ENCODE measurements at places on chromosomes 7 and 10. TPM values are rescaled to one million over a fixed set of nuclear protein-coding genes. Genes with fewer than 3 reads are reported as not detected.

The ITPRID1 gene
- total RNA-seq: not detected

The MOGAT3 gene
- not detected for total RNA-seq

The ZSCAN25 gene
- total RNA-seq: 43.1 TPM

The CLCN1 gene
- total RNA-seq: not detected

The PPP3CB gene
- total RNA-seq: 48.1 TPM

The TBX20 gene
- not detected for total RNA-seq

The C10orf67 gene
- not detected for total RNA-seq

The BLNK gene
- not detected for total RNA-seq

The TMEM270 gene
- not detected for total RNA-seq

The EMX2 gene
- not detected for total RNA-seq

The ASAH2B gene
- total RNA-seq: 2.8 TPM

The INHBA gene
- 0.14 TPM for total RNA-seq

The CROT gene
- total RNA-seq: 17.8 TPM

The OPALIN gene
- not detected for total RNA-seq

The KLF14 gene
- total RNA-seq: not detected

The GPNMB gene
- total RNA-seq: 32.5 TPM

The ZNF487 gene
- total RNA-seq: 5.6 TPM

DNA sequence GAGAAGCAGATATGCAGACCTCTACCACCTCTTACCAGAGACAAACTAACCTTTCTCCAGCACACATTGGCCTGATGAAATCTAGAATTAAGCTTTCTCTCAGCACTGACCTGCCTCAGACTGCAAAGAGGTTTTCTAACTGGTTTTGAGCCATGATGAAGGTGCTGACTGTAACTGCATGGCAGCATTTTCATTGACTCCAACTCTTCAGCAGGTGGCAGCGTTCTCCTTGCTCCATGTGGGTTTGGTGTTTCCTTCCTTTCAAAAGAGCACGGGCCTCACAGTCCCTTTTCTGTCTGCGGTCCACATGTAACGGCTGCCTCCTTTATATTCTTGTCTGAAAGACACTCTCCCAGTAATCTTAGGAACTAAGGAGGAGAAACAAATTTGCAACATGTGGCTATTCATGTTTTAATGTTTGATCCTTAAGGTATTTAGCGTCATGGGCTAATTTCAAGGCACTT is 12.6 kb downstream of the KLLN start:
- H3K27ac ChIP-seq: no peak overlapping the region
- DNase-seq: peak; percentile 59
- no peak overlapping the region for H3K4me3 ChIP-seq
- no peaks in the 10 kb centered on the region for H3K36me3 ChIP-seq
- H3K27me3 ChIP-seq: no peaks in the 10 kb centered on the region
- H3K4me1 ChIP-seq: peaks cover 6% of the 10 kb centered on the region

DNA sequence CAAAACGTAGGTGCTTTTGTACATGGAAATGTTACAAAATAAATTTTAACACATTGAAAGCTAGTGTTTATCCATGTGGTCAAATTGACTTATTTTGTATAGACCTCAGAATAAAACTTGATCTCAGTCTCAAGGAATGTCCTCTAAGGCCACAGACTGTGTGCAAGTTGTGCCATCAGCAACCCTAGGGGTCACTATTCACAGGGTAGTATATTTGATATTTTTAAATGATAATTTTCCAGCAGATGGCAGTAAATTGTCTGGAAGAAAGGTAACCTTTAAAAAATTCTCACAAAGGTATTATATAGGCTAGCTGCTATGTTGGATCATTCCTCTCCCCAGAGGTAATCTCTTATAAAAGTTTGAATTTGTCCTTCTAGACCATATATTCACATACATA is 12.9 kb upstream of the SNX10 start:
- no peaks in the 10 kb centered on the region for H3K36me3 ChIP-seq
- H3K4me3 ChIP-seq: no peak overlapping the region
- DNase-seq: no peak
- H3K4me1 ChIP-seq: peaks cover 5% of the 10 kb centered on the region

GRCh38 chr10:100655326-100655759 is 90.0 kb upstream of the PAX2 start:
- H3K36me3 ChIP-seq: no peaks in the 10 kb centered on the region
- peaks cover 26% of the 10 kb centered on the region for H3K4me1 ChIP-seq
- H3K27ac ChIP-seq: no peak overlapping the region
- no peak for DNase-seq
- no peak overlapping the region for H3K4me3 ChIP-seq

DNA sequence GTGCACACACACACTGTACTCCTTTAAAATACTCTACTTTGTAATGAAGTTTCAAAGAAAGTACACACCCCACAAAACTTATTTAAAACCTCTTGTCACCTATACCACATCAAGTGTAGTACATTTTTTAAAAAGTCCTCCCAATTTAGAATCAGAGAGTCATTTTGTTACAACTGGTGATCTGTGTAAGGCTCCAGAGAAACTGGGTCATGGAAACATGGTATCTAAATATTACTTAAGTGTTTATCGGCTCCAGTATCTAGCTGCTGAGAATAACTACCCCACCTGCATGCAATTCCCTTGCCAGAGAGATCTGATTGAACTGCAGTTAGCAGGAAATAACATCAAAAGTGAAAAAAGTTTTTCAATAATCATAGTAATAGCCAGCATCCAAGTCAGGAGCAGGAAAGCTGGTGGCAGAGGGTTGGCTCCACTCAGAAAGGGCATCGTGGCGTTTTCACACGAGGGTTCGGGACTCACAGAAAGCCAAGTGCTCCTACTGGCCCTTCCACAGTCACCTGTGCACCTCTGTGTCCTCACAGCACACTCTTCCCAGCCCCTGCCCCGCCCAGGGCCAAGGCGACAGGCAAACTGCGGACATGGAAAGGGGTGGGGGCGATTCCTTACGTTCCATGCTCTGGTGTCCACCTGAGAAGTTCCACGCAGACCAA is 6.5 kb downstream of the RGS10 start:
- H3K27me3 ChIP-seq: no peaks in the 10 kb centered on the region
- no peaks in the 10 kb centered on the region for H3K36me3 ChIP-seq
- no peak for DNase-seq
- H3K27ac ChIP-seq: peak overlapping the region; percentile 13

- no peak for DNase-seq
- no peaks in the 10 kb centered on the region for H3K27me3 ChIP-seq
- peaks cover 7% of the 10 kb centered on the region for H3K36me3 ChIP-seq
- H3K4me3 ChIP-seq: peak overlapping the region; percentile 31
These were observed 2.7 kb downstream of the MAP3K8 start for GRCh38 chr10:30436671-30437030.

DNA sequence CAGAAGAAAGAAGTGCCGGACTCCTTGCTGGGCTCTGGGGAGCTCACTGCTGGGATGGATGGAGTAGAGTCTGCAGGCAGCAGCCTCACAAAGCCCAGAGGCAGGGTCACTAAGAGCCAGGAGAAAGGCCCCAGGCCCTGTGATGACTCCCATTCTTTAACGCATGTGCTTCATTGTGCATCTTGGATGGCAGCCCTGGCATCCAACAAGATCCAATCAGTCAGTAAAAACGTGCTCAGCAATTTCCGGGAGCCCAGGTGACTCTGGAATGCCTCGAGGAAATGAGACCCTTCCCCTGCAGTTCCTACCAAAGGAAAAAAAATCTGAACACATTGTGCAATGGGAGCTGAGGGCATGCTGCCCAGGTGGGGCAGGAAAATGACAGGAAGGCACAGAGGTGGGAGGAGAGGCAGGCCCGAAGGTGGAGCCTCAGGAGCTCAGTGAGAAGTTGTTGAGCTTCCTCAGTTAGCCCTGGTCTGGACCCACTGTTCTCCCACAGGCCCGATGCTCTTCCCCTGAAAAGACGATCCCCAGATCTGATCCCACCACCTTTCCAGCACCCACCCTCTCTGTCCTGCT is 60.7 kb upstream of the TMEM72 start:
- no peaks in the 10 kb centered on the region for H3K4me1 ChIP-seq
- H3K27ac ChIP-seq: no peak overlapping the region
- no peaks in the 10 kb centered on the region for H3K27me3 ChIP-seq
- H3K36me3 ChIP-seq: no peaks in the 10 kb centered on the region
- no peak for DNase-seq
- H3K4me3 ChIP-seq: no peak overlapping the region

- H3K27ac ChIP-seq: no peak overlapping the region
- no peaks in the 10 kb centered on the region for H3K27me3 ChIP-seq
- H3K4me1 ChIP-seq: no peaks in the 10 kb centered on the region
- H3K36me3 ChIP-seq: no peaks in the 10 kb centered on the region
- DNase-seq: no peak
These were observed 352.2 kb downstream of the TFEC start for GRCh38 chr7:115678086-115678982.

- no peaks in the 10 kb centered on the region for H3K36me3 ChIP-seq
- no peak for DNase-seq
- no peaks in the 10 kb centered on the region for H3K27me3 ChIP-seq
- no peaks in the 10 kb centered on the region for H3K4me1 ChIP-seq
- H3K27ac ChIP-seq: no peak overlapping the region
These were observed 1409.1 kb upstream of the CELF2 start for GRCh38 chr10:9608602-9609001.

GRCh38 chr7:150831851-150832250 is 20.5 kb upstream of the AOC1 start:
- no peaks in the 10 kb centered on the region for H3K27me3 ChIP-seq
- no peaks in the 10 kb centered on the region for H3K4me1 ChIP-seq
- no peak overlapping the region for H3K27ac ChIP-seq
- no peak overlapping the region for H3K4me3 ChIP-seq
- no peak for DNase-seq

- H3K27me3 ChIP-seq: peaks cover 7% of the 10 kb centered on the region
- H3K36me3 ChIP-seq: no peaks in the 10 kb centered on the region
- H3K27ac ChIP-seq: no peak overlapping the region
- no peak for DNase-seq
These were observed 623 bp downstream of the HOXA4 start for GRCh38 chr7:27129729-27130539.

DNA sequence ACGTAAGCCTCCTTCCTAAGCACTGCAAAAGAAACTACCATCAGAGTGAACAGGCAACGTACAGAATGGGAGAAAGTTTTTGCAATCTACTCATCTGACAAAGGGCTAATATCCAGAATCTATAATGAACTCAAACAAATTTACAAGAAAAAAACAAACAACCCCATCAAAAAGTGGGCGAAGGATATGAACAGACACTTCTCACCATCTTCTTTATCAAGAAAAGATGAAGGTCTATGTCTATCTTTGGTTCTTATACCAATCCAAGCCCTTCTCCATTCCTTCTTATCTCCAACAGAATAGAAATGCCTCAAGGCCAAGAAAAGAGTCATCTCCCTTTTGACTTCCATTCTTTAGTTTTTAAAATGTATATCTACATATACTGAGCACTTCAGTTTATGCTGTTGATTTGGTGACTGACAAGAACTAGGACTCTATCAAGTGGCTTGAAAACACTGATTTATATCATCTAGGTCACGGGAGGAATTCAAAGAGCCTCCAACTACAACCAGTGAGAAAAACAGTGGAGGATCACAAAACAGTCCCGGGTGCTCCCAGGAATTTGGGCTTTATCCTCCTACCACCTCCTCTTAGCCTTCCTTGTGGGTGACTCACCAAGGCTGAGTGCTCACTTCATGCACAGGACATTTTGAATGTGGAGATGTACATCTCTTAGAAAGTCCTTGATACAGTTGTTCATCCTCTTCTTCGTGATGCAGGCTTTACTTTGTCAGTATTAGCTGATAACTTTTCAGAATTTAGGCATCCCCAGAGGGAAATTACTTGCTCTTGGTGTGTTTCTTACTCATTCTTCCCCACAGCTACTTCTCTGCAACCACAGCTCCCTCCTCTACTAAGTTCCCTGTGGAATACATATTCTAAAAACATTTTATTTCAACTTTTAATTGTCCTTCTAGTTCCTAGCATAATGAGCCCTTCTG is 15.4 kb downstream of the TAS2R41 start:
- H3K4me3 ChIP-seq: no peak overlapping the region
- H3K27ac ChIP-seq: no peak overlapping the region
- no peaks in the 10 kb centered on the region for H3K36me3 ChIP-seq
- H3K27me3 ChIP-seq: no peaks in the 10 kb centered on the region
- no peak for DNase-seq

GRCh38 chr10:7853890-7854289 is 35.6 kb downstream of the TAF3 start:
- no peaks in the 10 kb centered on the region for H3K4me1 ChIP-seq
- DNase-seq: no peak
- H3K36me3 ChIP-seq: peaks cover 3% of the 10 kb centered on the region
- no peak overlapping the region for H3K4me3 ChIP-seq
- no peak overlapping the region for H3K27ac ChIP-seq

- no peak overlapping the region for H3K27ac ChIP-seq
- H3K36me3 ChIP-seq: no peaks in the 10 kb centered on the region
- no peaks in the 10 kb centered on the region for H3K4me1 ChIP-seq
These were observed 349.7 kb upstream of the SEMA3C start for GRCh38 chr7:81268551-81268950.

- no peaks in the 10 kb centered on the region for H3K27me3 ChIP-seq
- no peaks in the 10 kb centered on the region for H3K36me3 ChIP-seq
- no peaks in the 10 kb centered on the region for H3K4me1 ChIP-seq
- no peak overlapping the region for H3K4me3 ChIP-seq
- DNase-seq: no peak
- H3K27ac ChIP-seq: no peak overlapping the region
These were observed 50.9 kb upstream of the PDLIM1 start for GRCh38 chr10:95341716-95342130.

GRCh38 chr7:106603346-106603745 is 57.6 kb downstream of the CCDC71L start:
- no peak overlapping the region for H3K4me3 ChIP-seq
- no peak overlapping the region for H3K27ac ChIP-seq
- H3K36me3 ChIP-seq: no peaks in the 10 kb centered on the region
- DNase-seq: no peak
- H3K4me1 ChIP-seq: peaks cover 25% of the 10 kb centered on the region

GRCh38 chr10:48459270-48460150 is 145.4 kb downstream of the ARHGAP22 start:
- H3K27me3 ChIP-seq: no peaks in the 10 kb centered on the region
- no peaks in the 10 kb centered on the region for H3K4me1 ChIP-seq
- no peak for DNase-seq
- H3K27ac ChIP-seq: no peak overlapping the region
- no peaks in the 10 kb centered on the region for H3K36me3 ChIP-seq

DNA sequence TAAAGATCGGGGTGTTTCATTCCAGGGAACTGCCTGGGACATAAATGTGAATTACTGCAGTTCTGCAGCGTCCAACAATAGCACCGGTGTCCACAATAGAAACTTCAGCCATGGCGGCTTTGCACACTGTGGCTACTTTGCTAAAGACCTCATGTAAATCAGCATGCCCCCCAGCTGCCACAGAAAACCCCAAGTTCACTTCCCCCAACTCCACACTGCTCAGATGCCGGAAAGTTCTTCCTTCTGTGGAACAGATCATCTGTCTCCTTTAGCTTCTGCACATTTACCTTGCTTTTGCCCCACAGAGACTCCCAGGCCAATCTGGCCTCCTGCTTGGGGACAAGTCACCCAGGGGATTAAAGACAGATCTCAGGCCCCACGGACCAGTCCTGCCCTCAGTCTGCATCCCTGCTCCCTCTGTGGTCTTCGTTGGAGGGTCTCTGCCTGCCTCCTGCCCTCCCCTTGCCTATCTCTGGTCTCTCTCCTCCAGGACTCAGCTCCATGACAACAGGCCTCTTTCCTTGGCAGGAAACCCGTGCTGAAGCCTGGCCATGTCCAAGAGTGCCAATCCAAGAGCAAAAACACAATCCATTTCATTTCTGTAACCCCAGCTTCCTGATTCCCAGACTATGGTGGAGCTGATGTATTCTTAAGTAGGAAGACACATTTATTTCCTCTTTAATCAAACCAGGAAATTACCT is 403.2 kb downstream of the RPS24 start:
- H3K4me3 ChIP-seq: no peak overlapping the region
- no peak overlapping the region for H3K27ac ChIP-seq
- H3K4me1 ChIP-seq: no peaks in the 10 kb centered on the region
- no peak for DNase-seq
- no peaks in the 10 kb centered on the region for H3K36me3 ChIP-seq

GRCh38 chr10:125548356-125548755 is 134.6 kb downstream of the TEX36 start:
- H3K36me3 ChIP-seq: no peaks in the 10 kb centered on the region
- no peak overlapping the region for H3K4me3 ChIP-seq
- H3K27me3 ChIP-seq: no peaks in the 10 kb centered on the region

Data from CD4-positive, alpha-beta memory T cell (primary cell).